Psoas muscle (tissue), 8 donors: ENCODE measurements at places on chromosomes 5 and 9. TPM values are rescaled to one million over a fixed set of nuclear protein-coding genes. Genes with fewer than 3 reads are reported as not detected.

DNA sequence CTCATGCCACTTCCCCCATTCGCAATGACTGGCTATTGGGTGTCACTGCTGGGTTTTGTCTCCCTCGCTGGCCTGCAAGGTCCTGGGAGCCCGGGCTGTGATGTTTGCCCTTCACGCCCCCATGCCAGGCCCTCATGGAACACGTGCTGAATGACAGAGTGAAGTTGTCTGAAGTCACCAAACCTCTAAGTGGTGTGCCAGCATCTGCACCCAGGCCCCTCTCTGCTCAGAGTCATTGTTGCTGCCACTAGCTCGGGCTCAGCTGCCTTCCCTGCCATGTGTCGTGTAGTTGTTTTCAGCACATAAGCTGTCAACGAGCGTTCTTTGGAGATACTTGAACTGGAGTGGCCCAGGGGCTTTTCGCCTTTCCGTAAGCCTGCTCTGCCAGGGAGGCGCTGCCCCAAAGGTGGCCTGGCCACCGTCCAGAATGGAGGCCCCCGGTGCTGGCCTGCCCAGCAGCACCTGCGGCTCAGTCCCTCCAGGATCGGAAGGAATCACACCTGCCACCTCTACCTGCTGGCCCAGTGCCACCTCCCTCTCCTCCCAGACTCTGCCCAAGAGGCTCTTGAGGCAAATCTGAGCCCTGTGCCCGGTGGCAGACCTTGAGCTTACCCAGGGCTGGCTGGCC, 250.1 kb downstream of the PBX3 start:
- no peak overlapping the region for H3K27ac ChIP-seq
- peak; percentile 35 for DNase-seq
- peaks cover 4% of the 10 kb centered on the region for H3K27me3 ChIP-seq
- no peaks in the 10 kb centered on the region for H3K36me3 ChIP-seq
- no peak overlapping the region for H3K4me3 ChIP-seq

The ADGRV1 gene
- 0.08 TPM for polyA plus RNA-seq

DNA sequence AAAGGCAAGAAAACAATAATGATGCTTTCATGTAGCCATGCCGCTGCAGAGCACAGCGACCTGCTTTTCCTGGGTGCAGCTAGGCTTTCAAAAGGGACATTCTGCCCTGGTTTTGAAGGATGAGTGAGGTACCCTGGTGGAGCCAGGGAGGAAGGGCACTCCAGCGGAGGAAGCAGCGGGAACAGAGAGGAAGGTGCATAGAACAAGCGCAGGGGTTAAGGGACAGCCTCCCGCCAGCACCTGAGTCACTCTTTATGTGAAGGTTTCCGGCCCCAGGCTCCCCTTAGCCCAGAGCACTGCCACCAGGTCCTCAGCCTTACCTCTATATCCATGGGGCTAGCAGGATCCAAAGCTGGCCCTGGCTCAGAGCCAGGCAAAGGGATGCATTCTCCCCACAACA, 221.1 kb downstream of the CDK5RAP2 start:
- no peaks in the 10 kb centered on the region for H3K4me1 ChIP-seq
- no peak for DNase-seq
- H3K36me3 ChIP-seq = no peaks in the 10 kb centered on the region
- no peaks in the 10 kb centered on the region for H3K27me3 ChIP-seq
- H3K4me3 ChIP-seq = no peak overlapping the region

The NUTM2F gene
- polyA plus RNA-seq = 0.03 TPM

The CTSV gene
- 0.42 TPM for polyA plus RNA-seq

- H3K27me3 ChIP-seq = no peaks in the 10 kb centered on the region
- DNase-seq = no peak
- H3K4me3 ChIP-seq = no peak overlapping the region
Measured at GRCh38 chr9:106726070-106726815, 136.7 kb upstream of the ZNF462 start.

DNA sequence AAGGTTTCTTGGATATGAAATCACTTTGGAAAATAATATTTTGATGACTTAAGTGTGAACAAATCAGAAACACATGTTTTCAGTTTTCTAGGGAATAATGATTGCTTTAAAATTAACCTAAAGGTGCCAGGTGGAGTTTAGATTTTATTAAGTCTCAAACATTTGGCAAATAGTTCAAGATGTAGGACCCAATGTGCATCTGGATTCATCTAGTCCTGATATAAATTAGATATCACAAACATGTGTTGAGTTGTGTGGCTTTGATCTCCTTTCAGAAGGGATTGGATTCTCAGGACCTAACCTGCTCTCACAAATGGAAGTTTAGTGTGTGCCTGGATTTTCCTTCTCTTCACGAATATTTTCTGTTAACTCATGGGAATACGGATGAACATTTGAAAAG, 291.4 kb upstream of the ISL1 start:
- DNase-seq = no peak
- H3K27me3 ChIP-seq = no peaks in the 10 kb centered on the region
- H3K4me1 ChIP-seq = no peaks in the 10 kb centered on the region
- no peak overlapping the region for H3K4me3 ChIP-seq
- no peak overlapping the region for H3K27ac ChIP-seq

DNA sequence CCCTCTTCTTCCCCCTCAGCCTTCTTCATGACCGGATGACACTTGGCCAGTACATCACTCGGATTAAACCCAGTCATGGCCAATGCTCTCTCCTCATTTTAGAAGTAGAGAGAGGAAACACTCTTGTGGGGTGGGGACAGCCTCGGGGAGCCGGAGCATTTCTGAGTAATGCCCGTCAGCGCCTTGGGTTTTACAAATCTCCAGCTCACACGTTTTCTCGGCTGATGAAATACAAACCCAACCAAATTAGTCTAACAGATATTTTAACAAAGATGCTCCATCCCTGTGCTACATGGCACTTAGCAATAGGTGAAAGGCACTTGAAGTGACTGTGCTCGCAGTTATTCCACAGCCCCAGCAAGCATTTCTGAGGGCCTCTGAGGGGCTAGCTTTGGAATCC, 51.7 kb downstream of the ZNF366 start:
- peaks cover 40% of the 10 kb centered on the region for H3K4me1 ChIP-seq
- H3K27ac ChIP-seq = peak overlapping the region; percentile 94
- H3K36me3 ChIP-seq = no peaks in the 10 kb centered on the region
- H3K4me3 ChIP-seq = no peak overlapping the region
- no peaks in the 10 kb centered on the region for H3K27me3 ChIP-seq

The CTXN3 gene
- polyA plus RNA-seq = 0.06 TPM

- no peaks in the 10 kb centered on the region for H3K27me3 ChIP-seq
- no peak for DNase-seq
- no peaks in the 10 kb centered on the region for H3K4me1 ChIP-seq
- H3K4me3 ChIP-seq = no peak overlapping the region
- no peaks in the 10 kb centered on the region for H3K36me3 ChIP-seq
Measured at GRCh38 chr5:139205124-139205523, 7.0 kb upstream of the SIL1 start.

GRCh38 chr9:82621447-82621846, 441.5 kb downstream of the RASEF start:
- no peak for DNase-seq
- H3K4me1 ChIP-seq = no peaks in the 10 kb centered on the region
- no peaks in the 10 kb centered on the region for H3K27me3 ChIP-seq
- H3K4me3 ChIP-seq = no peak overlapping the region
- H3K36me3 ChIP-seq = no peaks in the 10 kb centered on the region
- H3K27ac ChIP-seq = no peak overlapping the region

DNA sequence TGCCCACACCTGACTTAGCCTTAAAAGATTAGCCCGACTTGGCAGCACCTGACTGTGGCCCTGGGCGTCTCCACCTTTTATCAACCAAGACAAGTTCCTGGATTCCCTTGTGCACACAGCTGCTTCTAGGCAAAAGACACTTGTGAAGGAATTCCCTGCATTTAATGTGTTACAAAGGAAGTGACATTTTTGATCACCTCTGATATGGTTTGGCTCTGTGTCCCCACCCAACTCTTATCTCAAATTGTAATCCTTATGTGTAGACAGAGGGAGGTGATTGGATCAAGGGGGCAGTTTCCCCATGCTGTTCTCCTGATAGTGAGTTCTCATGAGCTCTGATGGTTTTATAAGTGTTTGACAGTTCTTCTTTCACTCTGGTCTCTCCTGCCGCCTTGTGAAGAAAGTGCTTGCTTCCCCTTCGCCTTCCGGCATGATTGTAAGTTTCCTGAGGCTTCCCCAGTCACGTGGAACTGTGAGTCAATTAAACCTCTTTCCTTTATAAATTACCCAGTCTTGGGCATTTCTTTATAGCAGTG, 2.6 kb upstream of the CPEB4 start:
- no peak overlapping the region for H3K4me3 ChIP-seq
- H3K27me3 ChIP-seq = no peaks in the 10 kb centered on the region
- no peak for DNase-seq
- H3K36me3 ChIP-seq = no peaks in the 10 kb centered on the region

DNA sequence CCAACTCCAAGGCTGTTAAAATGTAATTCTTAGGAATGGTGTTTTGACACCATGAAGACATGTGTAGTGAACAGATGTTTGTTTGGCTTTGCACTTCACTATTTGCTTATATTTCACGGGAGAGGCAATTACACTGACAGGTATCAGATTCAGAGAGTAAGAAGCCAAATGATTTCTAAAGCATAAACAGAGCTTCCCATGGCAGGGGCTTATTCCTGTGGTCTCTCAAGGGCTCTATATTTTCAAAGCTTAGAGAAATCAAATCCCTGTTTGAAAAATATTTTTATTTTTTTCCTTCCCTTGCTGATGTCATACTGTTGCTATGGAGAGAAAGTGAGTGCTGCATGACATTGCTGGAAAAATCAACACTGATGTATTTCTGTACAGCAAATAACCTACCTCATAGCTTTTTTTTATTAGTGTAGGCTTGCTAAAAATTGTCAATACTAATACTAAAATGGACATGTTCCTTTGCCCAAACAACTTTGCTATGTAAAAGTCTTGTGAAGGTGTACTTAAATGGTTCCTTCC, 161.4 kb downstream of the GIN1 start:
- no peak overlapping the region for H3K4me3 ChIP-seq
- H3K4me1 ChIP-seq = peaks cover 22% of the 10 kb centered on the region
- no peaks in the 10 kb centered on the region for H3K27me3 ChIP-seq
- H3K36me3 ChIP-seq = peaks cover 44% of the 10 kb centered on the region
- DNase-seq = no peak
- peak overlapping the region; percentile 80 for H3K27ac ChIP-seq

DNA sequence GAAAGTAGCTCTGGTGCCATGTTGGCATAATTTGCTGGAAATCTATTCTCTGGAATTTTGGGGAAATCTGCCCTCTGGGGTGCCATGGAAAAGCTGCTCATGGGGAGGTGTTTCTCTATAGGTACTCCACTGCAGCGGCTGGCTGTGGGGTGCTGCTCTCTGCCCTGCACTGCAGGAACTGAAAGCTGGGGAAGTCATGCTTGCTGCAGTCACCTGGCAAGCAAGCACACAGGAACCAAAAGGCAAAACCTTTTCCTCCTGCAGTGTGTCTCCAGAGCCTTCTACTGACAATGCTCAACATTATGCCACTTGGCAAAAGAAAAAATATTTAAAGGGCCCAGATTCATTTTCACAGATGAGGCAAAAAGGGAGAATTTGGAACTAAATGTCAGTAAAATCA, 25.8 kb upstream of the CARNMT1 start:
- DNase-seq = no peak
- H3K27ac ChIP-seq = no peak overlapping the region
- no peaks in the 10 kb centered on the region for H3K36me3 ChIP-seq
- no peaks in the 10 kb centered on the region for H3K27me3 ChIP-seq

- no peak overlapping the region for H3K4me3 ChIP-seq
- DNase-seq = no peak
- no peaks in the 10 kb centered on the region for H3K27me3 ChIP-seq
- no peaks in the 10 kb centered on the region for H3K36me3 ChIP-seq
Measured at GRCh38 chr5:144004146-144004545, 166.3 kb downstream of the YIPF5 start.

DNA sequence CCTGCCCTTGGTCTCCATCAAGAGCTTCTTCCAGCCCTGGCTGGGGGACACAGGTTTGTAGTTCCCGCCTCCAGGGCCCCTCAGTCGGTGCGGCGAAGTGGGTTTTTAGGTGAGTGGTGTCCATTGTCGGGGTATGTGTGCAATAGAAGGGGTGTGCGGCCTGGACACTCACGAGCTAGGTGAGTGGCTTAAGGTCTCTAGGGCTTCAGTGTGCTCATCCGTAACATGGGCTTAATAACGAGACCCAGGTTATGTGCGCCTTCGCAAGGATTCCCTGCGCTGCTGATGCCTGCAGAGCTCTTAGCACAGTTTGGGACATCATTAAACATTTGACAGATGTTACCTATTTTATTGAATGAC, 656 bp downstream of the CEP78 start:
- no peaks in the 10 kb centered on the region for H3K4me1 ChIP-seq
- peak overlapping the region; percentile 96 for H3K4me3 ChIP-seq
- DNase-seq = no peak
- peaks cover 6% of the 10 kb centered on the region for H3K36me3 ChIP-seq
- no peaks in the 10 kb centered on the region for H3K27me3 ChIP-seq

The C9orf50 gene
- not detected for polyA plus RNA-seq

DNA sequence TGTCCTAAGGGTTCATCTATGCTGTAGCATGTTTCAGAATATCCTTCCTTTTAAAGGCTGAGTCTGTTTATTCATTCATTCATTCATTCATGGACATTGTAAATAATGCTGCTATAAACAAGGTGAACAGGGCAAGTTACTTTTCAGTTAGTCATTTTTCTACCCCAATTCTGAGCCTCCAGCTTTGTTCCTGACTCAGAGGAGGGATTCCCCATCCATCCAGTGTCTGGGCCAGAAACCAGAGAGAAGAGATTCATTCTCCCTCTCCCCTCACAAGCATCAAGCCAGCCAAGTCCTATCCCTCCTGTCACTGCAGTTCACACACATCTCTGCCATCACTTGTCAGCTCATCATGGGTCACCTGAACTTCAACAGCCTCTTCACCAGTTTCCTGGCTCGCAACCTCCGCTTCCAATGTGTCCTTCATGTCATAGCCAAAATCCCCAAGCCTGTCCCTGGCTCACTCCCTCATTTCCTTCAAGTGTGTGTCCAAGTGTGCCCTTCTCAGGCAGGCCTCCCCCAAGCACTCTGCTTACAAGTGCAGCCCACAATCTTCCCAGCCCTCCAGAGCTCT, 203.0 kb downstream of the TTLL11 start:
- H3K4me1 ChIP-seq = no peaks in the 10 kb centered on the region
- no peak for DNase-seq
- H3K27ac ChIP-seq = no peak overlapping the region
- no peaks in the 10 kb centered on the region for H3K27me3 ChIP-seq
- no peaks in the 10 kb centered on the region for H3K36me3 ChIP-seq

DNA sequence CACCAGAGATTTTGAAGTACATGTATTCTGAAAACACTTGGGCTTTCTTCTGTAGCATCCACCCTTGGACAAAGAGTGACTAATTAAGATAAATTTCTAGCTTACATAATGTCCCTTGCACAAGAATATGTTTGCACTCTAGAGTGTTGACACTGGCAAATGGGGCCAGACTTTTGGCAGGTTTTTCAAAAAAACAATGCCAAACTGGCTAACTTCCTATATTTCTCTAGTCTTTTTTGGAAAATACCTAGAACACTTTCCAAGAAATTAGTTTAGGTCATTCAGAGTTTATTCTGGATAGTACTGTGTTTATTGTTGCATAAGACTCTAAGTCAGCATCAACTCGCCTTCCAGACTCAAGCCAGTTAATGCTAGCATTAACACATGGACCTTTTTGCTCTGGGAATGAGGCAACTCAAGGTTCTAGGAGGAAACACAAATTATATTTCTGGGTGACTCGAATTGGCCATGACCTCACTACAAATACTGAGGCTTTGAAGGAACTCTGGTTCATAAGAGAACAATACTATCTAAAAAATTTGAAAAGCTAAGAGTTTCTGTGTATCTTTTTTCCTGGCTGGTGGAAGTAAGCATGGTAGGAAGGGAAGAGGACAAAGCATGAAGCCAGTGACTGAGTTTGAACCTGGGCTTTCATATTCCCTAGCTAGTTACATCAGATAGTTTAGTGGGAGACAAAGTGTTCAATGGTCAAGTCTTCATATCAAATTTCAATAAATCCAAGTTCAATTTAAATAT, 101.6 kb downstream of the NREP start:
- H3K36me3 ChIP-seq = no peaks in the 10 kb centered on the region
- no peak overlapping the region for H3K4me3 ChIP-seq
- no peaks in the 10 kb centered on the region for H3K27me3 ChIP-seq
